ENCODE measurements at places on chromosomes 2 and 18. TPM values are rescaled to one million over a fixed set of nuclear protein-coding genes. Genes with fewer than 3 reads are reported as not detected.

IL1RN gene
- 6.0 TPM for total RNA-seq

DNA sequence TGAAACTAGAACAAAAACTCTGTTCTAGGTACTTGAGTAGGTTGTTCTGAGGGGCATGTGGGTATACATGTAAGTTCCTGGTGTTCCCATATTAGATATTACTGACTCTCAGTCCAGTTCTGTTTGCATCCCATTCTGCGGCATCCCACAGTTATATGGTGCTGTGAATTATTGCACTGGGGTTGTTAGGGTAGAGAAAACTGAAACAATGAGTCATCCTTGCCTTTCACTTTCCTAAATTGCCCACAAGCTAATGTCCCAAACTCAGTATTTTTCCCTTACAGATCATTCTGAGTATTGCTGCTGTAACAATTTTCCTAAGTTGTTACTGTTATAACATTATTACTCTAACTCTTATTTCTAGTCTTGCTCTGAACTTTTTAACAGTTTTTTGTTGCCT is 3.0 kb downstream of the WDR75 start:
- peaks cover 2% of the 10 kb centered on the region for H3K4me1 ChIP-seq
- DNase-seq: no peak
- H3K36me3 ChIP-seq: no peaks in the 10 kb centered on the region
- H3K4me3 ChIP-seq: no peak overlapping the region

FBXO15 gene
- 0.52 TPM for total RNA-seq

- no peak overlapping the region for H3K27ac ChIP-seq
- DNase-seq: no peak
- no peaks in the 10 kb centered on the region for H3K27me3 ChIP-seq
Measured at GRCh38 chr2:54627973-54628372, 95.5 kb upstream of the EML6 start.

OSR1 gene
- total RNA-seq: 48.6 TPM

NOL4 gene
- total RNA-seq: not detected

GRCh38 chr2:128320906-128321771 is 2.5 kb upstream of the HS6ST1 start:
- H3K4me3 ChIP-seq: no peak overlapping the region
- H3K27ac ChIP-seq: no peak overlapping the region
- no peaks in the 10 kb centered on the region for H3K4me1 ChIP-seq
- no peaks in the 10 kb centered on the region for H3K27me3 ChIP-seq

GRCh38 chr2:53353135-53354114 is 414.2 kb upstream of the CHAC2 start:
- H3K27ac ChIP-seq: no peak overlapping the region
- no peaks in the 10 kb centered on the region for H3K27me3 ChIP-seq
- no peaks in the 10 kb centered on the region for H3K4me1 ChIP-seq

DNA sequence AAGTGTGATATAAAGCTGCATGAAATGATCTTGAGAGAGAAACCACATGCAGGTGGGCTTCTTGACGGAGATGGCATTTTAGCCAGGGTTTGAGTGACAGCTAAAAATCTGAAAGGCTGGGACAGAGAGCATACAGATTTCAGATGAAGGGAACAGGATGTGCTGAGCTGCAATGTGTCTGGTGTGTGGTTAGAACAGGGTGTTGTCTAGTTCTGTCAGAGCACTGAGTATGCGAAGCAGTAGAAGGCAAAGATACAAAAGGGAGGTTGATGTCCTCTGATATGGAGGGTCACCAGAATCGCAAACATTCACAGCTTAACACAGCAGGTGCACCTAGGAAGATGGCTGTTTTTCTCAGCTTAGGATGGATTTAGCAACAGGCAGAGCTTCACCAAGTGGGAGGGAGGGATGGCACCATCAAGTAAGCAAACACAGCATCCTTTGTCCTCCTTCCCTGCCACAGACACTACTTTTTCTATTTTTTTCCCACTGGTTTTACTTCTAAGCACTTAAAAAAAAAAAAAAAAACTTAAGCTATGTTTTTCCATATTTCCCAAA is 182.5 kb downstream of the TMX3 start:
- H3K36me3 ChIP-seq: no peaks in the 10 kb centered on the region
- DNase-seq: no peak

GRCh38 chr2:237068005-237068576 is 17.6 kb upstream of the COPS8 start:
- H3K4me1 ChIP-seq: no peaks in the 10 kb centered on the region
- no peak overlapping the region for H3K4me3 ChIP-seq
- no peaks in the 10 kb centered on the region for H3K36me3 ChIP-seq
- DNase-seq: no peak
- no peak overlapping the region for H3K27ac ChIP-seq

DNA sequence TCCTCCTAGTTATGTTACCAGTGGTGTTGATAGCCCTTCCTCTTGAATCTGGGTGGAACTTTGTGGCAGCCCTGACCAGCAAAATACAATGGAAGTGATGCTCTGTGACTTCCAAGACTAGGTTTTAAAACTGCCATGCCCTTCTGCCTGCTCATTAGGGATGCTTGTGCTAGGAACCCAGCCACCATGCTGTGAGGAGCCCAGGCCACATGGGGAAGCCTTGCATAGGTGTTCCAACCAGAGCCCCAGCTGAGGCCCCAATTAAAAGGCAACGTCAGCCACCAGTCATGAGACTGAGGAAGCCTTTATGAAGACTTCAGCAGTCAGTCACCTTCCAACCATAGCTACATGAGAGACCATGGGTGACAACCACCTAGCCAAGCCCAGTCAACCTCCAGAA is 14.0 kb upstream of the MAPRE2 start:
- H3K4me1 ChIP-seq: peaks cover 8% of the 10 kb centered on the region
- no peak for DNase-seq
- no peak overlapping the region for H3K4me3 ChIP-seq
- H3K36me3 ChIP-seq: no peaks in the 10 kb centered on the region
- H3K27me3 ChIP-seq: no peaks in the 10 kb centered on the region

DNA sequence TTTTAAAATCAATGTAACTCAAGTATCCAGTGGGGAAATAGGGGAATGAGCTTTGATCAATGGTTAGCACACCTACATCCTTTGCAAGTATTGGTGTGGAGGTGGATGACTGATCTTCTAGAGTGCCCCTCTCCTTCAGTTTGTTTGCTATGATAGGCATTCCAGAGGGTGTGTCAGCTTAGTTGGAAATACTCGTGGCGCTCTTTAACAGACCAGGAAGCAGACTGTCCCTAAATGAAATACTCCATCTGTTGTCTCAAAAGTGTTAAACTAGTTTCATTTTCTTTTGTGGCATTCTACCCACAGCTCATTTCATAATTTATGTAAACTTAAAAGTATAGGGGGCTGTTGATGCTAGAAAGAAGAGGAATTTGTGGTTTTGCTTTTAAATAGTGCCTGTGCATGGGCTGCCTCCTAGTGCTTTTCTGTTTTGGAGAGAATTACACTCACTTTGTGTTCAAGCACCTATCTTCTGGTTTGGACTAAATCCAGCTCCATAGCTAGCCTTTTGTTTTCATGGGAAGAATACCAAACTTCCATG is 66.2 kb downstream of the STAT1 start:
- H3K27me3 ChIP-seq: no peaks in the 10 kb centered on the region
- no peaks in the 10 kb centered on the region for H3K36me3 ChIP-seq
- no peak overlapping the region for H3K4me3 ChIP-seq
- H3K4me1 ChIP-seq: peaks cover 7% of the 10 kb centered on the region

DNA sequence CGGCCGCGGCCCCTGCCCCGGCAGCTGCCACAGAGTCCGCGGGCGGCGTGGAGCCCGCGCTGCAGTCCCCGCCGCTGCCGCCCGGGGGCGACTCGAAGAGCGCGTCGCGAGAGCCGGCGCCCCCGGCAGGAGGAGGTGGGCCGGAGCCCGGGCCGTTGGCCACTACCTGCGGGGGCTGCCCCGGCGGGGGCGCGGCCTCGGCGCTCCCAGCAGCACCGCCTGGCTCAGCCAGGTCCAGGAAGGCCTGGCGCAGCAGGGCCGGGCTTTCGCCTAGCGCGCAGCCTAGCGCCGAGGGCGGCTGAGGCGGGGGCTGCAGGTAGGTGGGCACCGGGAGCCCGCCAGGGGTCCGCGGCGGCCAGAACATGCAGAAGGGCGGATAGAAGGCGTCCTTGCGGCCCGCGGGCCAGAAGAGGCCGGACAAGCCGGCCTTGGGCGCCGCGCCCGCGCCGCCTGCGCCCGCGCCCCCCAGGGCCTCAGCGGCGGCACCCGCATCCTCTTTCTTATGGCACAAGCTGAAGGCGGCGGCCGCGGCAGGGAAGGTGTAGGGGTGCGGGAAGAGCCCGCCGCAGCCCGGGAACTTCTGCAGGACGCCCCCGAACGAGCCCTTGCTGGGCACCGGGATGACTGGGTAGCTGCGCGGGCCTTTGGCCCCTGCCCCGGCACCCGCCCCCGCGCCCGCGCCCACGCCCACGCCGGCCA is 3.9 kb downstream of the SKOR2 start:
- no peaks in the 10 kb centered on the region for H3K4me1 ChIP-seq
- H3K27me3 ChIP-seq: no peaks in the 10 kb centered on the region
- no peak overlapping the region for H3K4me3 ChIP-seq
- no peaks in the 10 kb centered on the region for H3K36me3 ChIP-seq
- no peak for DNase-seq

DNA sequence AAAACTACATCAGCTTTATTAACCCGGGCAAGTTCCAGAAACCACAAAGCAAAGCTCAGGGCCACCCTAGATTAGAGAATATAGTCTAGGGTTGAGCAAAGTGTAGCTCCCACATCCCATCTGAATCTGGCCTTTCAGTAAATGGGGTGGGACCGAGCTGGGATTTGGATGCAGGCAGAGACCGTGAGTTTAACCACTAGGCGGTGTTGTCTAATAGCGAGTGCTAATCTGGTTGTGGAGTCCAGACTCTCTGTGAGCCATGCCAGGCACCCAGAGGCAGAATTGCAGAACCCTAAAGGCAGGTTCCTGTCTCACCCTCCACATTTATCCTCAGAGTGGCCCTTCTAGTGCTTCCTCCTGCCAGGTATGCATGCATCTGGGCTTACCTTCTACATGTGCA is 435.9 kb downstream of the TSN start:
- no peaks in the 10 kb centered on the region for H3K4me1 ChIP-seq
- H3K36me3 ChIP-seq: no peaks in the 10 kb centered on the region
- H3K27me3 ChIP-seq: no peaks in the 10 kb centered on the region
- H3K27ac ChIP-seq: no peak overlapping the region
- DNase-seq: no peak

CHRNA1 gene
- not detected for total RNA-seq

NTSR2 gene
- not detected for total RNA-seq

LRP1B gene
- total RNA-seq: 0.94 TPM

- H3K27me3 ChIP-seq: no peaks in the 10 kb centered on the region
- no peaks in the 10 kb centered on the region for H3K4me1 ChIP-seq
- H3K4me3 ChIP-seq: no peak overlapping the region
- DNase-seq: no peak
Measured at GRCh38 chr2:23221236-23221635, 163.7 kb upstream of the KLHL29 start.

EIF5B gene
- total RNA-seq: 42.3 TPM

ABCG8 gene
- not detected for total RNA-seq

CFAP65 gene
- total RNA-seq: not detected

FHOD3 gene
- total RNA-seq: 31.2 TPM

- no peak for DNase-seq
- no peaks in the 10 kb centered on the region for H3K4me1 ChIP-seq
- H3K27ac ChIP-seq: no peak overlapping the region
- H3K4me3 ChIP-seq: no peak overlapping the region
- H3K27me3 ChIP-seq: no peaks in the 10 kb centered on the region
- no peaks in the 10 kb centered on the region for H3K36me3 ChIP-seq
Measured at GRCh38 chr2:166917415-166917814, 29.1 kb downstream of the XIRP2 start.

AGAP1 gene
- 16.8 TPM for total RNA-seq

GRCh38 chr18:63254716-63255399 is 64.7 kb downstream of the BCL2 start:
- H3K27ac ChIP-seq: no peak overlapping the region
- no peaks in the 10 kb centered on the region for H3K36me3 ChIP-seq
- no peaks in the 10 kb centered on the region for H3K27me3 ChIP-seq
- H3K4me3 ChIP-seq: no peak overlapping the region

TMSB10 gene
- total RNA-seq: 876 TPM

GRCh38 chr2:109285244-109285651 is 156.2 kb downstream of the SH3RF3 start:
- H3K27me3 ChIP-seq: no peaks in the 10 kb centered on the region
- no peaks in the 10 kb centered on the region for H3K4me1 ChIP-seq
- H3K36me3 ChIP-seq: no peaks in the 10 kb centered on the region
- no peak overlapping the region for H3K4me3 ChIP-seq

DNA sequence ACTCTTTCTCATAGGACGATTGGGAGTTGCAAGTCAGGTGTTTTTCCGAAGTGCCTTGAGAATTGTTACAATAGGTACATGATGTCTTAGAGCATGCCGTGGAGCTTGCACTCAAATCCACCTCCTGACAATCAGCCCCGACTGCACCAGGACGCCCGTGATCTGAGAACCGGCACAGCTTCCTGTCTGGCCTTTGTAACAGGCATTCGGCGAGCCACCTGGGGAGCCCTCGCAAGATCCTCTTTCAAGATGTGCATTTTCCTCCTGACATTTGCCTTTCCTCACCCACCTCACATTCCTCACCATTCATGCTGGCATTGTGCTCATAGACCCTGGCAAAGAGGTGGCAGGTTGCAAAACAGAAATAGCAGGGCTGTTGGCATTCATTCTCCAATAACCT is 427.3 kb downstream of the GALR1 start:
- H3K36me3 ChIP-seq: no peaks in the 10 kb centered on the region
- DNase-seq: no peak
- H3K27ac ChIP-seq: no peak overlapping the region
- H3K4me1 ChIP-seq: no peaks in the 10 kb centered on the region

GRCh38 chr2:101986804-101987740 is 4.7 kb upstream of the IL1R2 start:
- H3K4me1 ChIP-seq: no peaks in the 10 kb centered on the region
- H3K4me3 ChIP-seq: no peak overlapping the region
- H3K36me3 ChIP-seq: no peaks in the 10 kb centered on the region
- DNase-seq: no peak
- no peaks in the 10 kb centered on the region for H3K27me3 ChIP-seq

GRCh38 chr2:230582851-230583283 is 129.8 kb upstream of the CAB39 start:
- H3K4me3 ChIP-seq: no peak overlapping the region

ZNF236 gene
- 23.6 TPM for total RNA-seq

REG1B gene
- total RNA-seq: 3.8 TPM

DNA sequence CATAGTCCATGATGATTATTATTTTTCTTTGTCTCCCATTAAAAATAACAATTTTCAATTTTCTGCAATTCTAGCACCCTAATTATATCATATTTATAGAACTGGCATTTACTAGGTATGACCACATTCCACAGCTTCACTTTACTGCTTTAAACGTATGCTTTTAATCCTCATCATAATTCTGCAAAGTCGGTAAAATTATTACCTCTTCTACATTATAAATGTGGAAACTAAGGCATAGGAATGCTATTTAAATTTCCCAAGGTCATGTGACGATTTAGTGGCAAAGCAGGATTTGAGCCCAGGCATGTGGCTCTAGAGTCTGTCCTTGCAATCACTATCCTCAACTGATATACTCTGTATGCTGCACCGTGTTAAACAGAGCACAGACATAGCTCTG is 866.4 kb downstream of the EPHA4 start:
- no peak for DNase-seq
- no peaks in the 10 kb centered on the region for H3K36me3 ChIP-seq
- H3K27me3 ChIP-seq: no peaks in the 10 kb centered on the region

- DNase-seq: no peak
- H3K27me3 ChIP-seq: no peaks in the 10 kb centered on the region
- H3K4me3 ChIP-seq: no peak overlapping the region
- H3K36me3 ChIP-seq: no peaks in the 10 kb centered on the region
- no peaks in the 10 kb centered on the region for H3K4me1 ChIP-seq
Measured at GRCh38 chr18:11125492-11126315, 23.7 kb downstream of the PIEZO2 start.

Measured in aorta (tissue), 5 donors.